ENCODE measurements at places on chromosomes 13 and 19.

DNA sequence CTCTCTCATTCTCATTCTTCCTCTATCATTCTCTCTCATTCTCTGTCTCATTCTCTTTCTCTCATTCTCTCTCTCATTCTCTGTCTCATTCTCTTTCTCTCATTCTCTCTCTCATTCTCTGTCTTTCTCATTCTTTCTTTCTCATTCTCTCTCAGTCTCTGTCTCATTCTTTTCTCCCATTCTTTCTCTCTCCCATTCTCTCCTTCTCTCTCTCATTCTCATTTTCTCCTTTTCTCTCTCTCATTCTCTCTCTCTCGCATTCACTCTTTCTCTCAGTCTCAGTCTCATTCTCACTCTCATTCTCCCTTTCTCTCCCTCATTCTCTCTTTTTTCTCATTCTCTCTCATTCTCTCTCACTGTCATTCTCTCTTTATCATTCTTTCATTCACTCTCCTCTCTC lies 152.0 kb upstream of the UQCRFS1 start:
- DNase-seq, result no peak

- DNase-seq, result no peak
Measured at GRCh38 chr13:40187324-40187795, 479.1 kb downstream of the FOXO1 start.

- no peak for DNase-seq
Measured at GRCh38 chr13:59133903-59134302, 1029.8 kb downstream of the DIAPH3 start.

GRCh38 chr19:46141421-46141820 lies 6.6 kb upstream of the IGFL2 start:
- no peak for DNase-seq

DNA sequence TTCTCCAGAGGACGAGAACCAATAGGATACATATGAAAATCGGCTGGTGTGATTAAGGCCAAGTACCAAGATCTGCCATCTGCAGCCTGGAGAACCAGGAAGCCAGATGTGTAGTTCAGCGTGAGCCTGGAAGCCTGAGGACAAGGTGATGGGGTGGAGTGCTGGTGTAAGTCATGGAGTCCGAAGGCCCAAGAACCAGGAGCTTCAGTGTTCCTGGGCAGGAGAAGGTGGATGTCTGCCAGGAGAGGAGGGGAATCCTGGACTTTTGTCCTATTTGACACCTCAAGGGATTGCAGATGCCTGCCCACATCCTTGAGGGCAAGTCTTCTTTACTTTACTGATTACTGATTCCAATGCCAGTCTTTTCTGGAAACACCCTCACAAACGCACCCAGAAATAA lies 71.5 kb downstream of the SPATA13 start:
- no peak for DNase-seq

DNA sequence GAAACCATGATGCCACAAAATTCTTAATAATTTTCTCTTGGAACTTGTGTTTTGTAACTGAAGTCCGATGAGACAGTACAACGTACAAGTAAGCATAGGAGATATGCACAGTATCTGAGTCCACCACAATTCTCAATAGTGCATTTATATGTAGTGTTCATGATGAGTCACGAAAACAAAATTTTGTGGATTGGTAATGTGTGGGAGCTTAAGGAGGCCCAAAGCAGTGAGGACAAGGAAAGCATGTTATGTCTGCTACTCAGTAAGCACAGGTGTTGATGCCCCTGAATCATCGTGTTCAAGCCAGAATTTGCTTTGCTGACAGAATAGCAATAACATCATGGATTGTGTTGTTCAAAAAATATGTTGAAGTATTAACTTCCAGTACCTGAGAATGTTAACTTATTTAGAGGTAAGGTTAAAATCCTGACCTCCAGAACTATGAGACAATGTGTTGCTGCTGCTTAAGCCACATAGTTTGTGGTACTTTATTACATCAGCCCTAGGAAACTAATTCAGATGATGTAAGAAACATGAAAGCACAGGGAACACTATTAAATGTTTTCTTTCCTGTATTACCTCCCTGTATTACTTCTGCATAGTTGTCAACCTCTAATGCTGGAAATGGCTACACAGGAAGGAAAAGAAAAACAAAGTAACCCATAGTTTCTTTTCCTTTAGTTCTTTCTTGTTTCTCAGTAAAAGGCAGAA lies 201.3 kb downstream of the SLITRK6 start:
- peak; percentile 79 for DNase-seq

DNA sequence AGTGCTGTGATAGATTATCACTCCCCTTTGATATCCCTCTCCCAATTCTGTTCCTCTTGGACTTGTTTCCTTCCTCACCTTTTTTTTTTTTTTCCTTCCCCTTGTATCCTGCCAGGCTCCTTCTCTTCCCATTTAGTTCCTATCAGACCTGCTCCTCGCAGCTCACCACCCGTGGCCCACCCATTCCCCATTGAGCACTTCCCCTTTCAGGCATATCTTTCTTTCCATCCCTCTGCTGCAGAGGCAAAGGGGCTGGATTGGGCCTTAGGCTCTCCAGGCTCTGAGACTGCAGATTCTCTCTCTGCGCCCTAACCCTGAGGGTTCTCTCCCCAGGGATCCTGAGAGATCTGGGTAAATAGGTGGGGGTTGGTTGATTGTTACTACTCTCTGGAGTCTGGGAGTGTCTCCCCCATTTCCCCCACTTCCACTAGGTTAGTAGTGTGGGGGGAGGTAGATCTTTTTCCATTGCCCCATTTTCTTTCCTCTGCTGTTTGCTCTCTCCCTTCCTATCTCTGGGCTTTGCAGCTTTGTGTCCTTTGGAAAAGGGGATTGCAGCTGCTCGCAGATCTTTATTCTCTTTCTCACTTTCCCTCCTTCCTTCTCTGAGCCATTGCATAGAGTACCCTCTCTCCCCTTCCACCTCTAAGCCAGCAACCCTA lies 2.3 kb downstream of the ARHGAP35 start:
- DNase-seq, result no peak

DNA sequence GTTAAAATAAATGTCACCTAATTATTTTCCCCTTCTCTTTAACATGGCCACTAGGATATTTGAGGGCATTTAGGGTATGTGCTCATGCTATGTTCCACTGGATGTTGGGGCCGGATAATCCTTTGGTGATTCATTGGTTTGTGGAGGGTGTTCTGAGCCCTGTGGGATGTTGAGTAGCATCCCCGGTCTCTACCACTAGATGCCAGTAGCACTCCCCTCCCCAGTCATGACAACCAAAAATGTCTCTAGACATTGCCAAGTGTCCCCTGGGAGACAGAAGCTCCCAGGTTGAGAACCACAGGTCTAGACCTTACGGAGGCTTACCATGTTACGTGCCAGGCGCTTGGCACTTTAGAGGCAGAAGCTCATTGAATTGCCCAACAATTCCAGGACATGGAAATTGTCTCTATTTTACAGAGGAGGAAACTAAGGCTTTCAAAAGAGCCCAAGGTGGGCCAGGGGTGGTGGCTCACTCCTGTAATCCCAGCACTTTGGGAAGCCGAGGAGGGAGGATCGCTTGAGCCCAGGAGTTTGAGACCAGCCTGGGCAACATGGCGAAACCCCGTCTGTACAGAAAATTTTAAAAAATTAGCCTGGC lies 14.1 kb downstream of the SHANK1 start:
- DNase-seq, result peak; percentile 38

GRCh38 chr13:50796463-50796862 lies 47.0 kb downstream of the DLEU7 start:
- no peak for DNase-seq

DNA sequence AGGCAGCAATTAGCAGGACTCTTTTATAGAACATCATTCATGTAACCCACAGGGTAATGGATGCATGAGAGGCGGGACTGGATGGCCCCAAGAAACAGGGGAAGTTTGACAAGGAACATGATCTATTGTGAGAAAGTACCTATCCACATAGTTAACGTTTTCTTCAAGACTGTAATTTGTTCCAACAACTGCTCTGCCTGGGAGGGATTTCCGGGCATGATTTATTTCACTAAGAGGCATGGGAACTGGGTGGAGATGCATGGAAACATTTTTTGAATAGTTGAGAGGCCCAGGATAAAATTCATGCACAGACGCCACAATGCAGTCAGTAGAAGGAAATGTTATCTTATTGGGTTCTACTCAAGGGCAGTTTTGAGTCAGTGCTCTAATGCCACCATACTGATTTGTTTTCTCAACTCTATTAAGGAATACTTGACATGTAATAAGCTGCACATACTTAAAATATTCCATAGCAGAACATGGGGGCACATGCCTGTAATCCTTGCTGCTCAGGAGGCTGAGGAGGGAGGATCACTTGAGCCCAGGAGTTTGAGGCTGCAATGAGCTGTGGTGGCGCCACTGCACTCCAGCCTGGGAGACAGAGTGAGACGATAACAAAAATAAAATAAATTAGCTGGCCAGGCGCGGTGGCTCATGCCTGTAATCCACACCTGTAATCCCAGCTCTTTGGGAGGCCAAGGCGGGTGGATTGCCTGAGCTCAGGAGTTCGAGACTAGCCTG lies 9.9 kb upstream of the ATG4D start:
- DNase-seq, result peak; percentile 91

DNA sequence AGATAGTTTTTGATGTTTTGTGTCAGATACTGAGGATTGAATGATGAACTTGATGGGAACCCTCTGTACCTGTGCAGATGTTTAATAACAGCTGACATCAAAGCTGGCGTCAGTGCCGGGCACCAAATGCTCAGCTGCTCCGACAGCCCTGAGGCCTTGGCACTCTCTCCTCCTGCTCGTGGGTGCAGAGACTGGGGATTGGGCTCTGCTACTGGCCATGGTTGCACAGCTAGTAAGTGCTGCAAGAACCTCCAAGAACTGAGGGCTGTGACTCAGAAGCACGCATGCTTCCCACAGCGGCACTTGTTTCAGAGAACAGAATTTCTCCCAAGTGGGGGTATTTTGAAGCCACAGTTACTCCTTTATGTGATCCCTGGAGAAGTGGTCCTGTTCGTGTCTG lies 5.9 kb downstream of the LAMP1 start:
- DNase-seq, result no peak

DNA sequence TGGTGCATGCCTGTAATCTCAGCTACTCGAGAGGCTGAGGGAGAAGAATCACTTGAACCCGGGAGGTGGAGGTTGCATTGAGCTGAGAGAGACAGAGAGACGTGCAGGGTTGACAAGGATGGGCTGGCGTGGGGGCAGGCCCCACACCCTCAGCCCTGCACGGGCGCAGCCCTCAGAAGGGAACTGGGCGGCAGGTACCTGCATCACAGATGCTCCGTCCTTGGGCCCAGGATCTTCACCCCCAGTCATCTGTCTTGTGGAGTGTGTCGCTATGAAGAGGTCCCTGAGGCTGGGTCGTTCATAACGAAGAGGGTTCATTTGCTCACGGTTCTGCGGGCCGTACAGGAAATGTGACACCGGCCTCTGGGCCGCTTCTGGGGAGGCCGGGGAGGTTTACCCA lies 20.3 kb downstream of the C2CD4C start:
- DNase-seq, result no peak

GRCh38 chr13:52026246-52026626 lies 1.7 kb downstream of the UTP14C start:
- DNase-seq, result no peak

- peak; percentile 36 for DNase-seq
Measured at GRCh38 chr13:113083402-113084061, 22.1 kb upstream of the F7 start.

- peak; percentile 93 for DNase-seq
Measured at GRCh38 chr19:58543826-58544590, at the start of gene TRIM28. TSS of gene TRIM28 (plus strand) at chr19:58544064. CDS start at chr19:58544758, 694 bp downstream.

DNA sequence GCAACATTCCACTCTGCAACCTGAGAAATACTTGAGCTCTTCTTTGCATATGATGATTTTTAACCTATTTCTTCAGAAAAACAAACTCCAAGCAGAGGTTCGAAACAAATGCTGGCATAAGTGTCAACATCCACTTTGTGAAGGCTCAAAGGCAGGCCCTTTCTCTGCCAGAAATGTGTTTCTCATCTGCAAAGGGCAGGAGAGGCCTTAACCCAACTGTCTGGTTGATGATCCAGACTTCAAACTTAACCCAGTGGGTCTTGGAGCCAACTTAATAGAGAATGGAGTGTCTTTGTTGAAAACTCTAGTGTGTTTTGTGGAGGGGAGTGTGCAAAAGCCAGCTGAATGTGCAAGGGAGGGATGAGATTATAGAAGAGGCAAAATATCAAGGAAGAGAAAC lies 28.3 kb upstream of the ZNF507 start:
- DNase-seq, result no peak

GRCh38 chr19:11984986-11985385 lies 20.1 kb downstream of the ZNF763 start:
- DNase-seq, result no peak

GRCh38 chr13:74080762-74081161 lies 53.4 kb downstream of the KLF12 start:
- no peak for DNase-seq

- DNase-seq, result no peak
Measured at GRCh38 chr19:51396175-51396574, 5.8 kb upstream of the C19orf84 start.

DNA sequence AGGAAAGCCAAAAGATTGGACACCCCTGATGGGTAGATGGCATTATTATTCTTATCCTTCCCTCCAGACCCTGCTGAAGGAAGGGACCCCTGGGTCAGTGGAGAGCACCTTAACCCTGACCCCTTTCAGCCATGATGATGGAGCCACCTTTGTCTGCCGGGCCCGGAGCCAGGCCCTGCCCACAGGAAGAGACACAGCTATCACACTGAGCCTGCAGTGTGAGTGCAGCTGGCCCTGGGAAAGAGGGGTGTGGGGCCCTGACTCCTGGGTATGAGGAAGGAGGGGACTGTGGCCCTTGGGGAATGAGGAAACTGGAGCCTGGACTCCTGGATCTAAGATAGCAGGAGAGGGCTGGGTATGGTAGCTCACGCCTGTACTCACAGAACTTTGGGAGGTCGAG lies 2.7 kb downstream of the KIRREL2 start:
- DNase-seq, result no peak

GRCh38 chr19:18521692-18522123 lies at the start of gene ELL:
TSS of gene ELL (minus strand) at chr19:18522070. CDS start at chr19:18522055, 15 bp downstream.
- no peak for DNase-seq

DNA sequence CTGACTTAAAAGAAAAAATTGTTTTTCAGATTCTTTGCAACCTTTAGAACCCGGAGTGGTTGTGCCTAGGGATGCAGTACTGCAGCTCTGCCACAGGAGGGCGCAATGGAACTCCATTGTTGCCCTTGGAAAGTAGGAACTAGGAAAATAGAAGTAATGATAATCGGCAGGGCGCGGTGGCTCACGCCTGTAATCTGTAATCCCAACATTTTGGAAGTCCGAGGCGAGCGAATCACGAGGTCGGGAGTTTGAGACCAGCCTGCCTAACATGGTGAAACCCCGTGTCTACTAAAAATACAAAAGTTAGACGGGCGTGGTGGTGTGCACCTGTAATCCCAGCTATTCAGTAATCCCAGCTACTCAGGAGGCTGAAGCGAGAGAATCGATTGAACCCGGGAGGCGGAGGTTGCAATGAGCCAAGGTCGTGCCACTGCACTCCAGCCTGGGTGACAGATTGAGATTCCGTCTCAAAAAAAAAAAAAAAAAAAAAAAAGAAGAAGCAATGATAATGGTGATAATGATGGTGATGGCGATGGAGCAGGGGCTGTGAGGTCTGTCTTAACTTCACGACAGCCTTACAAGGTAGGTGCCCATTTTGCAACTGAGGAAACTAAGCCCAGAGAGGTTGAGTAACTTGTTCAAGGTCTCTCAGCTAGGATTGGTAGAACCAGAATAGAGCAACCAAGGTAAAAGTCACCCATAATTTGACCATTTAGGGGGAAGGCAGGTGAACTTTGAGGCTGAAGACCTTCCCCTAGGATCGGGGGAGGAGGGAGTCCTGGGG lies 5.5 kb upstream of the ADAMTS10 start:
- no peak for DNase-seq

Measured in bronchial epithelial cell (primary cell).